ENCODE measurements at places on chromosomes 7 and 10.

- DNase-seq, result no peak
Measured at GRCh38 chr10:56567580-56567979, 206.5 kb upstream of the ZWINT start.

DNA sequence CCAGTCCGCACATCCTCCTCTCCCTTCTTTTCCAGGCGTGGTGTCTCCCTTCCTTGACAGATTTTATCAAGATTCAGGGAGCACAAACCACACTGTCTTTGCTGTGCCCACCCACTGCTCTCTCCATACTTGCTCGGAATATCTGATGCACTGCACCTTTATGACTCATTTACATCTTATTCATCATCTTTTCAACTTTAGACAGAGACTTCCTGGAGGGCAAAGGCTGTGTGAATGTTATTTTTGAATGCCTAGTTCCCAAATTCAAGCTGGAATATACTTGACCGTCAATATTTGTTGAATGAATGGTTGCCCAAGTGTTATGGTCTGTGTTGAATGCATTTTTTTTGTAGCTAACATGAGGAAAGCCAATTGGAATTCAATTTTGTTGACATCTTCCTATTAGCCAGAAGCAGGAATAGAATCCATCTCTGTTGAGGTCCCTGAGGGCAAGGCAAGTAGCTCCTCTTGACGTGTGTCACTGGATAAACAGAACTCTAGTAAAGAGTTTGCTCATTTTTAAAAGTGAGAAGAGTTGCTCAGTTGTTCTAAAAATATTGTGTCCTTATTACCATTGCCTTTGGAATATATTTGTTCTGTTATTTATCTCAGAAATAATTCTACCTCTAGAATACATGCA, 95.0 kb downstream of the KLF6 start:
- DNase-seq, result no peak

- no peak for DNase-seq
Measured at GRCh38 chr7:29893351-29893965, 87.2 kb downstream of the WIPF3 start.

DNA sequence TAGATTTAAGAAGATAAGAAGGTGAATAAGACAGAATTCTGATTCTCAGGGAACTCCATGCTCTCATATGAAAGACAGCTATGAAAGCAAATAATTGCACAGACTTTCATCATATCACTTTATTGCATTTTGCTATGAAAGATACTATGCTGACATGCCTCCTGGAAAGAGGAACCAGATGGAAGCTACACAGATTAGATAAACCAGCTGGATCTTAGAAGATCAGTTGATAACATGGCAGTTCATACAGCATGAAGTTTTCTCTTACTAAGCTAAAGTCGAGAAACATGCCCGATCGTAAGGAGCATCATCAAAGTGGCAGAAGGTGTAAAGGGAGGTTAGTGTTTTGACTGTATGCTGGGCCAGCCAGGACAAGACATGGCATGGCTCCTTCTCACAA, 112.5 kb upstream of the DPP6 start:
- no peak for DNase-seq

GRCh38 chr10:93218386-93218785, 144.7 kb downstream of the CYP26A1 start:
- no peak for DNase-seq

DNA sequence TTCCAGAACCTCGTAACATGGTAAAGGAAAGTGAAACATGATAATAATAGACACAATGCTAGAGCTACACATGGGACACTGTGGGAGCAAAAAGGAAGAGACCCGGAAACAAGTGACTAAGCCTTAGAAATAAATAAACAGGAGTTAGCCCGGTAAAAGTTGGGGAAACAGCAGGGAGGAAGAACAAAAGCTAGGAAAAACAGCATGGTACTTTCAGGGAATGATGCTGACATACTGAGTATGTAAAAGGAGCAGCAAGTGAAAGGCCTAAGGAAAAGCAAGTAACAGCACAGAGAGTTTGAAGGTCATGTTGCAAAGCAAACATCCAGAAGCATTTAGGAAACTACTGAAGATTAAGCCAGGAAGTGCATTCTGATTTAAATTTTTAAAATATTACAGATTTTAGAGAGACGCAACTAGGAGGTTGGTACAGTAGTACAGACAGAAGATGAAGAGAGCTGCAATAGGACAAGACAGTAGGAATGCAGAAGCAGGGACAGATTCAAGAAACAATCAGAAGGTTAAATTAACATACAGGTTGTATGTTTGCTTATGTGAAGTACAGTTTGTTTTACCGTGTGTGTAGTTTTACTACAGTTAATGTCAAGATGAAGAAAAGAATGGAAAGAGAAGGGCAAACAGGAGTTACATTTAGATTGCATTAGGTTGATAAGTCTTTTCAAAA, 63.7 kb downstream of the ARHGAP12 start:
- DNase-seq, result no peak

Measured in cortex of kidney (tissue), 1 donor.